SK-MEL-5 (cell line): ENCODE measurements at places on chromosomes 16 and 17. TPM values are rescaled to one million over a fixed set of nuclear protein-coding genes. Genes with fewer than 3 reads are reported as not detected.

KRTAP4-9 gene
- total RNA-seq = not detected in 2 replicates

TEX19 gene
- 0.05 and 0.19 TPM in 2 replicates for total RNA-seq

TMEM114 gene
- total RNA-seq = not detected in 2 replicates

ABCA8 gene
- 30.7 and 33.8 TPM in 2 replicates for total RNA-seq

KREMEN2 gene
- 3.7 and 4.5 TPM in 2 replicates for total RNA-seq
